ENCODE measurements at places on chromosomes 7 and 10.

- DNase-seq, result no peak
These were observed 407.7 kb downstream of the SH2D4B start for GRCh38 chr10:80945264-80945880.

GRCh38 chr7:16589881-16590280 is 55.7 kb downstream of the ANKMY2 start:
- DNase-seq, result no peak

DNA sequence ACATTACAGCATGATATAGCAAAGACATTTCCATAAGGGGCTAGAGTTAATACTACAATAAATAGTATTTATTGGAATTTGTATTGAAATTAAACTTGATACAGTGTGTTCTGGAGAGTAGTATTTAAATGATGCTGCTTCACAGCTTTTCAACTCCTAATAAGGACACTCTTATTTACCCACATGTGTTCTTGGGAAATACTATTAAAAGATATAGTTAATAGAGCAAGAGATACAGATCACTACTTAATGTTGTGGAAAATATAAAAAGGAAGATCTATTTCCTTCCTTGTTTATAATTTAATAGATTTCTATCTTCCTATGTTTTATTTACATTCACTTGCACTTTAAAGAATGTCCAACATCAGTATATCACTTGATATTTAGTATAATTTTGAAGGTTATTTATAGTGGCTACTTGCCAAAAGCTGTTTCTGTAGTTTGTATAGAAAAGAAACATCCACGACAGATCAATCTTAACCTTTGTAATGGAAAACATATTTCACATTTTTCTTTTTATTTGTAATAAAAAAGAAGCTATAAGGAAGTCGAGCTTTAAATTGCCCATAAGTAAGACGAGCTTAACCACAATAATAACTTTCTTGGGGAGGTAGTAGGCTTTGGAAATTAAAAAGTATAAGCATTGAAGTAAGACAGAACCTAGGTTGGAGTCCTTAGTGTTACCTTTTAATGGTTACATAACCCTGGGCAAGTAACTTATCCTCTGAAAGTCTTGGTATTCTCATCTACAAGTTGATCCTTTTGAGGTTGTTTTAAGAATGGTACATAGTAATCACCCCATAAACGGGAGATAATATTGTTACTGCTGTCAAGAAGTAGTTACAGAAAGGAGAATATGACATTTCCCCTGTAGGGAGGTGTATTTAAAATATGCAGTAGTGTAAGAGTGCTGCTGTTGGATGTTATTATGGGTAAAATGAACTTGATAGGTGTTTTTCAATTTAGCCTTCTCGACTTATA is 32.8 kb downstream of the CPED1 start:
- DNase-seq, result no peak

- no peak for DNase-seq
These were observed 3.4 kb upstream of the GAL3ST4 start for GRCh38 chr7:100171840-100172239.

DNA sequence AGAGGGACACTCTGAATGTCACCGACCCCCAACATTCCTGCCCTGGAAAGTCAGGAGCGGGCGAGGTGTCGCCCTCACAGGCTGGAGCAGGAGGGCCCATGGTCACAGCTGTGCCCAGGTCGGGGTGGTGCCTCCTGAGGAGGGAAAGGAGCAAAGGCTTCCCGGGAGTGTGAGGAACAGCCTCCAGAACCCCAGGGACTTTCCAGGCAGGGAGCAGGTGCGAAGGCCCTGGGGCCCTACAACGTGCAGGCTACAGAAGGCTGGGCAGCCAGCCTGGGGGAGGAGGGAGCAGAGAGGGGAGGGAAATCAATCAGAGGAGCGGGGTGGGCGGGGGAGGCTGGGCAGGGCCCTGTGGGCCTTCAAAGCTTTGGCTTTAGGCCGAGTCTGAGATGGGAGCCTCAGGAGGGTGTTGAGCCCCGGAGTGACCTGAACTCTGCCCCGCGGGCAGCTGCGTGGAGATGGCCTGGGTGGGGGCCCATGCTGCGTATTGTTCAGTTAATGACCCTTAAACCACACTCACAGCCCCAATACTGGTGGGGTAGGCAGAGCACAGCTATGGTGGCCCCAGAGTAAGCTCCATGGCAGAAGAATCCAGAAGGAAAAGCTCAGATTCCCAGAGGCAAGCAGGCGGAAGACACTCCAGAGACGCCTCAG is 44.2 kb upstream of the PPP2R2D start:
- DNase-seq, result no peak

GRCh38 chr10:3337741-3338140 is 165.2 kb upstream of the PITRM1 start:
- DNase-seq, result no peak

DNA sequence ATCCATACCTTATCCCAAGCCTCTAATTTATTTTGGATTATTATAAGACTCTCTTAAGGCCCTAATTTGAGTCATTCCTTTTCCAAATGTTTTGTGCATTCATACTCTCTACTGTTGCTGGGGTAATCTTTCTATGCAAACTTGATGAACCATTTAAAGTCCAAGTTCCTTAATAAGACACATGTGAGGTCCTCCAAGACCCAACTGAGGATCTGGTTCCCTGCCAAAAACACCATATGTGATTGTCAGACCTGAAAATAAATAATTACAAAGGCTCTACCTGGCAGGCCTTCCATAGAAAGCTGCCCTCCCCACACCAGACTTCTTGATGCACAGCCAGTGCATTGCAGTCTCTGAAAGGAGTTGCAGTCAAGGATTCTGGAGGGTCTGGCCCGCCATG is 257.9 kb upstream of the AKR1E2 start:
- no peak for DNase-seq

DNA sequence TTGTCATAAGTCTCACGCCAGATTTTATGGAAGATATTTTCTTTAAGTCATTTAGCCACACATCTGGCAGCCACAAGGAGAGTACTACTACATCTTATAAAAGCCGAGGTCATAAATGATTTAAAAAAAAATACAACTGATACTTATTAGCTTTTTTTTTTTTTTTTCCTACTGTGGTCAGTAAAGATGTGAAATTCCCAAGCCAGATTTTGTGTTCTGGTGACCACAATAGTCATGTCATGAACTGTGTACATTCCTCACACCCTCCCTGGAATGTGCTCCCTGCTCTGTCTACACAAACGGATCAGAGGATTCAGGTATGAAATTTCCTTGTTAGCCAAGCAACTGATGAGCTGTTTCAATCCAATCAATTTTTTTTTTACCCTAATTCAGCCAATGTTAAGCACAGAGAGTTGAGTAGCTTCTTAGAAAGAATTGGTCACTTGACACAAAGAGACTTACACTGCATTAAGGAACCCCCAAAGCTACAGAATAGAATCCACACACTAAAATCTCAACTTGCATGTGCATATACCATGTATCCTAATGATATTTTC is 54.7 kb downstream of the CHRM2 start:
- DNase-seq, result no peak

DNA sequence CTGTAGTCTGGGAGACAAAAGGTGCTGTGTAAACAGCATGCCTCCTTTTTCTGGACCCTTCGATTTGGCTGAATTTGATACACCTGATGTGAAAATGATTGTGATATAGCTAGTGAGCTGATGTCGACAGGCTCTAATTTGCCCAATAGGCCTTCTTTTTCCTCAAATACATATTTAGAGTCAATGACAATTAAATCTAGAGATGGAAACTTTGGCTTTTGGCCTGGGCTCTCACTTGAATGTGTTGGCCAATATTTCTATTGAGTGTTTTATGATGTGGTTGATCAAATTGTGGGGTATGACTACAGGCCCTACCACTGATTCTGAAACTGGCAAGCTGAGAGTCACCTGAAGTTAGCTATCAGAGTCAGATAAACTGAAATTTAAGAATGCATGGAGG is 151.8 kb upstream of the MEOX2 start:
- DNase-seq, result no peak

DNA sequence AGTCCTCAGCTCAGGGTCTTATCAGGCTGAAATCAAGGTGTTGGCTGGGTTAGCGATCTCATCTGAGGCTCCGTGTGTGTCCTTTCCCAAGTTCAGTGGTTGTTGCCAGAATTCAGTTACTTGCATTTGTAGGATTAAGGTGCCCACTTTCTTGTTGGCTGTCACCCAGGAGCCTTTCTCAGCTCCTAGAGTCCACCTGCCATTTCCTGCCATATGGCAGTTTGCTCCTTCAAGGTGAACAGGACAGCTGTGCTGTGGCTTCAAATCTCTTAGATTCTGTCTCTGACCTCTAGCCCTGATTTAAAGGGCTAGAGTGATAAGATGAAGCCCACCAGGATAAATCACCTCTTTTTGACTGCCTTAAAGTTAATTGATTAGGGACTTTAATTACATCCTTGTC is 1.0 kb upstream of the HIF1AN start:
- no peak for DNase-seq

DNA sequence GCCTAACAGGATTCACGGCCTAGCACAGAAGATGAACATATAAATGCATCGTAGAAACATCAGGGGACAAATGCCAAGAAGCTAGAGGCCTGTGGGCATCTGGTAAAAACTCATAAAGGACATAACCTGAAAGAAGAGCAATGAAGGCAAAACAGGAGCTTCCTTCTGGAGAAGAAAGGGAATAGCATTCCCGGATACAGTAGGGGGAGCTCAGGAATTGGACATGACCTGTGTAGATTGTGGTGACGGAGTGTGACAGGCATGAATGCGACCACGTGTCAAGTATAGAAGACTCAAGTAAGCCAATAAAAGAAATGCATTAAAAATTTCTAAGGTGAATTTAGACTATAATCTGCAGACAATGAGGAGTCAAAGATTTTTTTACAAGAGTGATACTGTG is 270.1 kb downstream of the AGMO start:
- no peak for DNase-seq

All from activated CD8-positive, alpha-beta memory T cell treated with anti-CD3 and anti-CD28 coated beads for 4 hours (primary cell).